ENCODE measurements at places on chromosomes 6 and 20.

GRCh38 chr6:21524201-21524600 lies 69.3 kb upstream of the SOX4 start:
- DNase-seq: no peak

DNA sequence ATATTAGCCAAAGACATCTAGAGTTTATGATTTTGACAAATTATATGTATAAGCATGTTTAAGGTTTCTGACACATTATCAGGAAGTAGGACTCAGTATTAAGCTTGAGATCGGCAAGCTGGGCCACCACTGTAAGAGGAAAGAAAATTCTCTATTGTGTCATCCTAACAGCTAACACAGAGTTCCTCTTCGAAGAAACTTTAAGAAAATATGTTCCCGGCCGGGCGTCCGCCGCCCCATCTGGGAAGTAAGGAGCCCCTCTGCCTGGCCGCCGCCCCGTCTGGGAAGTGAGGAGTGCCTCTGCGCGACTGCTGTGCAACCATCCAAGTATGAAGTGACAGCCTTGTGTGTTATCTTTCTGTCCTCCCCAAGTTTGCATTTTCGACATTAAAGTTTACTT lies 23.0 kb downstream of the USP49 start:
- DNase-seq: no peak

GRCh38 chr6:4186385-4186784 lies 51.0 kb upstream of the ECI2 start:
- no peak for DNase-seq

- no peak for DNase-seq
Measured at GRCh38 chr6:35181308-35181932, 32.3 kb upstream of the SCUBE3 start.

DNA sequence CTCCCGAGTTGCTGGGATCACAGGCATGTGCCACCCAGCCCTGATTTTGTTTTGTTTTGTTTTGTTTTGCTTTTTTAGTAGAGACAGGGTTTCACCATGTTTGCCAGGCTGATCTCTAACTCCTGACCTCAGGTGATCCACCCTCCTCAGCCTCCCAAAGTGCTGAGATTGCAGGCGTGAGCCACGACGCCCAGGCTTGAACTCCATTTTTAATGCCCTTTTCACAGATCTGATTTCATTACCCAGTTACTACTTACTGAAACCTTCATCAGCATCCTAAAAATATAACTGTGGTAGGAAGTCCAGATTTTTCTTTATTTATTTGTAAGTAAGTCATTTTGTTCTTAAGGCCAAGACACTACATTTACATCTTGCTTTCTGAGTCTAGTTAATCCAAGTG lies 64.0 kb downstream of the HDDC2 start:
- no peak for DNase-seq

DNA sequence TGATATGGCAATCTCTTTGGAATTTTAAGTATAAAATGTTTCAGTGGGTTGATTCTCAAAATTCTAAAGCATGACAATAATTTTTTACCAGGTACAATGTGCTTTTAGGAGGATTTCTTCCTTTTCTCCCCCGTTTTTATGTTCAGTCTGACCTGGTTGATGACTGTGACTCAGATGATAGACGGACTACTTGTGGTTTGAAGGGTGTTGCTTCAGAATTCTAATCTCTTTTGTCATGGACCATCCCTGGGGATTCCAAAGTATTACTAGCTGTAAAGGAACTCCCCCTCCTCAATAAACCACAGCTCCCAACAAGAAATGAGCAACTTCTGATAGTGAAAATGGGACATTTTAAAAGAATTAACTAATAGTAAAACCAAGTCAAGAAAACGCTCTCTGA lies 34.9 kb upstream of the TNFAIP3 start:
- no peak for DNase-seq

GRCh38 chr6:311679-312220 lies 19.5 kb downstream of the DUSP22 start:
- no peak for DNase-seq

DNA sequence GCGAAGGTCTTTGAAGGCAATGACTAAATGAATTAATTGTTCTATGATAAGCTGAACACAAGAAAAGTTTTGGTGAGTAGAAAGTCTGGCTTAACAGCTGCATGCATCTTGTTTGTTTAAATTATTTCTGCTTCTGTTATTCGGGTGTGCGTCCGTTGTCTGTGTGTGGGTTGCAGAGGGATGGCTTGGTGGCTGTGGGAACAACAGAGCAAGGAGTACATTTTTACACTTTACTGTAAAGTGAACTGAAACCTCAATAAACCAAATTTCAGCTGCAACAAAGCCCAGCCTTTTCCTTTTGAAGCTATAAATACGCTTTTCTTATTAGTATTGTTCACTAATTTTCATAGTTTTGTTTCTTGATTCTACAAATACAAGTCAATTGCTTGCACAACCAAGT lies 3.5 kb upstream of the LAMP5 start:
- DNase-seq: no peak

GRCh38 chr20:13819885-13820645 lies 35.2 kb downstream of the NDUFAF5 start:
- peak; percentile 8 for DNase-seq

GRCh38 chr20:58112017-58112781 lies 116.3 kb downstream of the ANKRD60 start:
- no peak for DNase-seq

DNA sequence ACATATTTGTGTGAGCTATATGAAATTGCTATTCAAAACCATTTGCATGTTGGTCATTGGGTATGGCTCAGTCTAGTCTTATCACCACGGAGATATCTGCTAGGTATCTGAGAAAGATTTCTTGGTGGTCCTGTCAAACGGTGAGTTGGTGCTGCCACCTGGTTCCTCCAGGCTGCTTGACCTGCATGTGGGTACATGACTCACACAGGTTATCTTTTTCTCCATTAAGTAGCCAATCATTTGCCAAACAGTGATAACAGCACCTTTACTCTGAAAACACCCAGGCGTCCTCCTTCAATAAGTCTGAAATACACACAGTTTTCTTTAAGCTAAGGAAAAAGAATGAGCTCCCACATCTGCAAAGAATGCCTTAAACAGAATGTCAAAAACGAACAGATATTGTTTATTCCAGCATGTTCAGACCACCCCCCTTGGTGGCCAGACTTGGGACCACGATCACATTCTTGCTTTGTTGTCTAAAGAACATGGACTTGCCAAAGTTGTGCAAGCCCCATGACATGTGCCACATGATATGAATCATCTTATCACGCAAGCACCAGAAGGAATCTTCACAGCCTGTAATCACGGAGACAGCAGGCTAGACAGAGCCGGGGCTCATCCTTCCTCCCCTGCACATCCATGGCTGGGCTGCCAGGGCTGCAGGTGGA lies 200.7 kb upstream of the THBS2 start:
- DNase-seq: no peak

GRCh38 chr6:11333132-11333849 lies 100.8 kb upstream of the NEDD9 start:
- DNase-seq: no peak

- no peak for DNase-seq
Measured at GRCh38 chr20:62043131-62043914, 22.4 kb downstream of the TAF4 start.

DNA sequence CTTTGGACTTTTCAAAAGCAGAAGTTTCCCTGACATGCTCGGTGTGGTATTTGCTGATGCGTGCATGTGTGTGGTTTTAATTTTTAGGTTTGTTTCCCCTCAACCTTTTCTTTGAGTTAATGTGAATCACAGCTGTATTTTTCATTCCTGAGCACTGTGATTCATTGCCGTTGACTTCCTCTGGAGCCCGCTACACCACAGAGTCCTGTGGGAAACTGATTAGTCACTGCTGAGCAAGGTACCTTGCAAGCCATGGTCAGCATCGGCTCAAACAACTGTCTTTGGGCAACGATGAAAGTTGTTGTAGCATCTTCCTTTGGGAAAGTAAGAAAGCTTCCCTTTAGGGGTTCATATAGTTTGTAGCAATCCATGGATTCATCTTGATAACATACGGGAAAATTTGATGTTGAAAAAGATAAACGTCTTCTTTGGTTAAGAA lies 57.5 kb downstream of the RIN2 start:
- DNase-seq: peak; percentile 22

GRCh38 chr6:4781967-4782575 lies 5.9 kb downstream of the CDYL start:
- DNase-seq: no peak

DNA sequence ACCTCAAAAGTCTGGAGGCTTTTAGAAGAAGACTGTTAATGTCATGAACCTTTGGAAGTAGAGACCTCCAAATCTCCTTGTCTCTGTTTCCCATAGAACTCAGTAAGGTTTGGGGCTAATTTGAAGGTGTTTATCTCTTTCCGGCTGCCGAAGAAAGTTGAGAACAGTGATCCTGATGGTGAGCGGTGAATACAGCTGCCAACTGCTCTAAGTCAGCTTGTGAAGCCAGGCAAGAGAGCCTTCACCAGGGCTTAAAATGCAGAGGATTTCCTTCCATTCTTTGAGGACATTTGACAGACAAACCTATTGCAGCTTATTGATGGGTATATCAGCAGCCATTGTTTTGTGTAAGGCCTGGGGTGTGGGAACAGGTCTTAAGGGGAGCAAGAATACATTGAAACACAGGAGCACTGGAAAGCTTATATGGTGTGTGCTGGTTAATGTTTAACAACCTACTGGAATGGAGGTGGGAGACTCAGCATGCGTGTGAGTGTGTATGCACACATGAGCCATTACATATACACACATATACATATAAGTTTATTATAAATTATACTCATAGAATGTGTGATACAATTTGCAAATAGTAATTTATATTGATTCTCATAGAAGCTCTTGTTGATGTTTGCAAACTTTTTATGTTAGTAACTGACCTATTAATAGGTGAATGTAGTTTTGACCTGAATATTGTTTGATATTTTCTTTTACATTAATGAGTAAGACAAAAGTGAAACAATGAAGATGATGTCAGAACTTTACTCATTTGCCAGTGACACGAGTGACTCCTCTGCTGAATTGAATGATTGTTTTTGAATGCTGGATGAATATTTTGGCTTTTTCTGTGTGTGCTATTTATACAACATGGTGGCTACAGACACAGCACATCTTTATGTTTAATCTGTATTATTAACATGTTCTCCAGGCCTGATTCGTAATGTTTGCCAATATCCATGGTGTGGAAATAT lies 18.1 kb downstream of the PLEKHG1 start:
- no peak for DNase-seq

GRCh38 chr20:22974354-22974753 lies 60.8 kb upstream of the SSTR4 start:
- DNase-seq: no peak

GRCh38 chr20:2283706-2284423 lies 11.9 kb upstream of the TGM3 start:
- DNase-seq: no peak

DNA sequence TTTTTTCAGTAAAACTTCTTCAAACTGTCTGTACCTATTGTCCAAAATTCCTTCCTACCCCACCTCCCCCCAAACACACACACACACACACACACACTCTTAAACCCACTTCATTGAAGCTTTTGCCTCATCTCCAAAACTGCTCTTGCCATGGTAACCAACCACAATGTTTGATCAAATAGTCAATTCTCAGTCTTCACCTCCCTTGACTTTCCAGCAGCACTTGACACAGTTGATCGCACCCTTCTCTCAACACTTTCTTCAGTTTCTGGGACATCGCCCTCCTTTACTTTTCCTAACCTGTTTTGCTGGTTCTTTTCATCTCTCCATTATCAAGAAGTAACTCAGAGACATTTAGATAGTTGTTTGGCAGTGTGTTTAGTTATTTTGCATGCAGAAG lies 71.5 kb upstream of the COL21A1 start:
- DNase-seq: no peak

Measured in nephron progenitor cell (in vitro differentiated cells).